ENCODE measurements at places on chromosomes 7 and 10. TPM values are rescaled to one million over a fixed set of nuclear protein-coding genes. Genes with fewer than 3 reads are reported as not detected.

Gene XRCC2
- total RNA-seq, result 4.2 TPM

Gene SFRP5
- not detected for total RNA-seq

Gene SKAP2
- 9.0 TPM for total RNA-seq

Gene SYPL1
- 74.3 TPM for total RNA-seq

Gene DKK1
- 2,048 TPM for total RNA-seq

Gene CDK5
- total RNA-seq, result 37.3 TPM

Gene ZNF736
- 6.4 TPM for total RNA-seq

Gene CDNF
- 0.89 TPM for total RNA-seq

Gene RASA4B
- total RNA-seq, result 26.9 TPM

Gene CDK14
- total RNA-seq, result 23.0 TPM

Gene CLCN1
- not detected for total RNA-seq

Gene PHKG1
- 0.50 TPM for total RNA-seq

Gene TMEM26
- total RNA-seq, result not detected

Gene GIMAP5
- total RNA-seq, result not detected

Gene SLC18A3
- not detected for total RNA-seq

Gene CACNB2
- not detected for total RNA-seq

Gene FAM241B
- total RNA-seq, result 0.34 TPM

Gene ZNF365
- total RNA-seq, result 11.2 TPM

Gene STEAP1
- 18.7 TPM for total RNA-seq

Gene IFIT1B
- not detected for total RNA-seq

Gene SFRP4
- total RNA-seq, result not detected

Gene ITGA8
- total RNA-seq, result not detected

Gene AGAP4
- 4.7 TPM for total RNA-seq

Data from HFFc6 (cell line).